Neuronal stem cell (in vitro differentiated cells): ENCODE measurements at places on chromosomes 12 and 14.

GRCh38 chr14:63178912-63179311 is 25.3 kb upstream of the RHOJ start:
- no peak for DNase-seq

DNA sequence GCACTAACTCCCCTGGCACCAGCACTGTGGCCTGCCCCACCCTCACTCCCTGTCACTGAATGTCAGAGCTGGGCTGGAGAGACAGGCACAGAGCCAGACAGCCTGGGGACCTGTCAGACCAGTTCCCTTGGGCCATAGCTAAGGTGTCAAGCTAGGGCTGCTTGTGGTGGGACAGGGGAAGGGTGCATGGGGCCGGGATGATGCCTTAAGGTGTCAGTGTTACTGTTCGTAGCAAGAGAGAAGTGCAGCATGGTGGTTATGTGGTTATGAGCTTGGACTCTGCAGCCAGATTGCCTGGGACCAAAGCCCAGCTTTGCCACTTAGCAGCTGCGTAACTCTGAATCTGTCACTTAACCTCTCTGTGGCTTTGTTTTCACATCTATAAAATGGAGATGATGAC is 3.8 kb downstream of the RAPGEF3 start:
- DNase-seq, result no peak

DNA sequence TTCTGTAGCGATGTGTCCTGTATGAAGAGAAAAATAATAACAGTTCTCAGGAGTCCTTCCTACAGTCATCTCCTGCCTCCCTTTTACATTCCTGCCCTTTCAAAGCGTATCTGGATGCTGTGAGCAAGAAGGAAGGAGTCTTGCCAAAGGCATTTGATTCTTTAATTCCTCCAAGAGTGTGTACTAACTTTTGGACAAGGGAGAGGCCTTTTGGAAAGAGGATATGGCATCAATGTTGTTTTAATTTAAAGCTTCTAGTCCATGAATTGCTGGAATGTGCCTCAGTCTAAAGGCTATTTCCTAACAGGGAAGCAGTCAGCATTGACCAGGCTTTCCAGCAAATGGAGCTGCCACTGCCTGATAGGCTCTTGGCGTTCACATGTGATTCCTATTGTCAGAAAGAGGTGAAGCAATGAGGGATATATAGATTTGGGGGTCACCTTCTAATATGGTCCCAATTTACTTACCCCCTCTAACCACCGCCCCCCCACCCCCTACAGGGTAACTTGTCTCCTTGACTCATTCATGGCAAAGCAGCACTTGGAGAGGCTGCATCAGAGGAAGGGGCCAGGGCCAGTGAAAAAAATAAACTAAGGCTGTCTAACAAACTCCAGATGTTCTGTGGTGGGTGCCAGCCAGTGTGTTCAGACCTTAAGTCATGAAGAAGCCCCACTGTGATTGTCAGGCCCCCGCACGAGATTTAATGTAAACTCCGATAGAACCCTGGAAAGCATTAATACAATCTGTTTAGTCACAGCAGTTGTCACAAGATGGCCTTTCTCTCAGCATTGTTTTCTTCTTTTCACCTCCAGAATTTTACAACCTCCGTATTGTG is 220.3 kb downstream of the FBXL14 start:
- no peak for DNase-seq

DNA sequence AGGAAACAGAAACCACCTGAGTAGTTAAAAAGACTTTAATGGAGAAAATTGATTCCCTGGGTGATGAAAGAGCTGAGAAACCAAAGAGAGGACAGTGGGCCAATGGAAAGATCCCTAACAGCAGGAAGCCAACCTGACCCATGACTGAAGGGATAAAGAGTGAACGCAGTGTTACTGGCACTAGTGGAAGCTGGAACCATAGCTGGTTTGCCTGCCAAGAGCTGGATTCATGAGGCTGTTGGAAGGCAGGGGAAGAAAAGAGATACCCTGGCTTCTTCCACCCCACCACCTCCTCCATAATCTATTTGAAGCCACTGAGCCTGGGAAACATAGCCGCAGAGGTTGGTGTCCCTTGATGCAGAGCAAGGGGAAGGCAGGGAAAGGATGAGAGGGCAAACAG is 125.5 kb upstream of the PRKD1 start:
- DNase-seq, result no peak

DNA sequence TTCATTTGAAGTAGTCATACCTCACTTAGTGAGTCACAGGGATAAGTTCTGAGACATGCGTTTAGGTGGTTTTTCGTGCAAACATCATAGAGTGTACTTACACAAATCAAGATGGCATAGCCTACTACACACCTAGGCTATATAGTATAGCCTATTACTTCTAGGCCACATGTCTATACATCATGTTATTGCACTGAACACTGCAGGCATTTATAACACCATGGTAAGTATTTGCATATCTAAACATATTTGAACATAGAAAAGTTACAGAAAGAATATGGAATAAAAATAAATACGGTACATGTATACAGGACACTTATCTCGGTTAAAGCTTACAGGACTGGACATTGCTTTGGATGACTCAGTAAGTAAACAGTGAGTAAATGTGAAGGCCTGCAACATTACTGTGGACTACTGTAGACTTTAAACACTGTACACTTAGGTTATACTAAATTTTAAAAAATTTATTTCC is 670.6 kb downstream of the SLC16A7 start:
- DNase-seq, result no peak

- no peak for DNase-seq
These were observed 192.6 kb downstream of the SLC6A15 start for GRCh38 chr12:84719997-84720396.

- DNase-seq, result no peak
These were observed 101.1 kb upstream of the PLEKHG7 start for GRCh38 chr12:92601680-92602079.

- DNase-seq, result no peak
These were observed 12.0 kb downstream of the IGF1 start for GRCh38 chr12:102468261-102468915.

DNA sequence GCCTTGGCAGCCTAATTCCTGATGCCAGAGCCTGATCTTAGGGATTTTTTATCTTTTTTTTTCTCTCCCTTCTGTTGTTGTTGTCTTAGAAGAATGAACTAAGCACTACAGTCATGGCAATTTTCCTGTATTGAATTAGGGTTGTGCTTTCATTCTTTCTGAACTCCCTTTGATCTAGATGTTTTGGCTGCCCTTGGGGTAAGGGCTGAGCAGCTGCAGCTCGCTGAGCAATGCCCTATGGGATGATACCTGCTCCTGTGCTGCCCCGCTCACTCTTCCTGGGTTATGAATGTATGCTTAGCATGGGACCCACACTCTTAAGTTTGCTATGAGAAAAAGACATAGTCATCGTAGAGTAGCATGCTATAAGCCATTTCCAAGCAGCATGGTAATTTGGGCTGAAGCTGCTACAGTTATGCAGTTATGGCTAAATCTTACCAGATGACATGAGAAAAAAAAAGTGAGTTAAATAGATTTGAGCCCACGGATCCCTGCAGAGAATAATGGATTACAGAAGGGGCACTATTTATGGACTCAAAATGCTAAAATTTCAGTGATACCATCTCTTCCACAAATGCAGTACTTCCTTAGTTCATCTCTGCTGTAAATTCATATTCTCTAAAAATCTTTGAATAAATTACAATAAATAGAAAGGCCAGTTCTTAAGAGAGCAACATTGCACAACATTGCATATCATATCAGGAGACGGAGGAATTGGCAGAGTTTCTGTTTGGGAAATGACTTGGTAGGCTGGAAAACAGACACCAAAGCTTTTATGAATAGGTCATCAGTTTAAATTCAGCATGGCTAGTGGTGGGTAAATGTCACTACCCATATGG is 79.2 kb upstream of the PTHLH start:
- no peak for DNase-seq

DNA sequence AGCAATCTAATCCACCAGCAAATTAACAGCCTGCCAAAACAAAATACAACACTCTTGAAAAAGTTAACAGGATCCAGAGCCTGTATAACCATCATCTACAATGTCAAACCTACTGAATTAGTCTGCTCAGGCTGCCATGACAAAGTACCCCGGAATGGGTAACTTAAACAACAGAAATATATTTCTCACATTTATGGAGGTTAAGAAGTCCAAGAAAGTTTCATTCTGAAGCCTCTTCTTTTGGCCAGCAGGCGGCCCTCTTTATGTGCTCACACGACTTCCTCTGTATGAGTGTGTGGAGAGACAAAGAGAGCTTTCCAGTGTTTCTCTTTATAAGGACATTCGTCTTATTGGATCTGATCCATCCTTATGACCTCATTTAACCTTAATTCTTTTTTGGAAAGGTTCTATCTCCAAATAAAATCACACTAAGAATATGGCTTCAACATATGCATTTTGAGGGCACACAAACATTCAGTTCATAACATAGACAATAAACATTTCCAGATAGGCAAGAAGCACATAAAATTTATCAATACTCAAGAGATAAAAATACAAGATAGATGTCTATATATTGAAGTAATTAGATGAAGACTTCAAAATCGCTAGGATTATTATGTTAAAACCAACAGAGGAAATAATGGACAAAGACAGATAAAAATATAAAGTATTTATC is 5.9 kb upstream of the RERG start:
- DNase-seq, result peak; percentile 35

GRCh38 chr12:130552483-130552996 is 163.6 kb downstream of the RIMBP2 start:
- peak; percentile 32 for DNase-seq

- no peak for DNase-seq
These were observed 183.1 kb upstream of the FBXO33 start for GRCh38 chr14:39615352-39615751.

DNA sequence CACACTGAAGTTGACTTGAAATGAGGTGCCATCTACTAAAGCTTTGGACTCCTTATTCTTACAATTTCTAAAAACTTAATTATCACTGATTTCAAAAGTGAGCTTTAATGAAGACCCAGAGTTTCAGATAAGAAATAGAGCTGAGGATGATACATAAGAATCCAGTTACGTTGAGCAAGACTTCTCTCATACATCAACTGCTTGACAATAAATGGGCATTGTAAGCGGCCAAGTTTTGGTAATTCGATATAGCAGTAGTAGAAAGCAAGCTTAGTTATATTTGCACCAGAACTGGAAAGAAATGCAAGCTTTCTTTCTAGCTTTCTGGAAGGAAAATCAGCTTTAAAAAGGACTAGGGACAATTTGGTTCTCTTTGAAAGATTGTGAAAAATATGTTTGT is 1359.6 kb downstream of the FSCB start:
- no peak for DNase-seq

- no peak for DNase-seq
These were observed 29.4 kb downstream of the DCP1B start for GRCh38 chr12:1974812-1975211.

DNA sequence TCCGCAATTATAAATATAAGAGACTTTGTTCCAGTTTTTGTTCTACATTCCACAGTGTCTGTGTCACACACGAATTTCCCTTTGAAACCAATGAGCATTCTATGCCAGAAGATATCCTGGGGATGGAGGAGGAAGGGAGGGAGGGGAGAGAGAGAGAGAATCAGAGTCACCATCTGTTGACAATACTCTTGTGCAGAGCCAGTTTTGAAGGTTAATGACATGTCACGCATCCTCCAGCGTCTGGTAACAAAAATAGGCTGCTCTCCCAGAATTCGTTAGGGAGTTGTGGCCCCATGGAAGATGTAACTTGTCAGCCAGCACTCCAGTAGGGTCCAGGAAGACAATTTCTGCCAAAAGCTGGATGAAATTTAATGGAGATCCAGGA is 213.5 kb upstream of the KRR1 start:
- DNase-seq, result no peak

- no peak for DNase-seq
These were observed 639.0 kb upstream of the ATXN7L3B start for GRCh38 chr12:73898645-73899044.

GRCh38 chr12:47021298-47021697 is 58.1 kb upstream of the PCED1B start:
- peak; percentile 65 for DNase-seq

- no peak for DNase-seq
These were observed 3.5 kb upstream of the PHLDA1 start for GRCh38 chr12:76035045-76035444.

- DNase-seq, result no peak
These were observed 167.9 kb downstream of the FOXN3 start for GRCh38 chr14:89249065-89249695.

- no peak for DNase-seq
These were observed 4.9 kb downstream of the PTGER2 start for GRCh38 chr14:52318826-52319645.

DNA sequence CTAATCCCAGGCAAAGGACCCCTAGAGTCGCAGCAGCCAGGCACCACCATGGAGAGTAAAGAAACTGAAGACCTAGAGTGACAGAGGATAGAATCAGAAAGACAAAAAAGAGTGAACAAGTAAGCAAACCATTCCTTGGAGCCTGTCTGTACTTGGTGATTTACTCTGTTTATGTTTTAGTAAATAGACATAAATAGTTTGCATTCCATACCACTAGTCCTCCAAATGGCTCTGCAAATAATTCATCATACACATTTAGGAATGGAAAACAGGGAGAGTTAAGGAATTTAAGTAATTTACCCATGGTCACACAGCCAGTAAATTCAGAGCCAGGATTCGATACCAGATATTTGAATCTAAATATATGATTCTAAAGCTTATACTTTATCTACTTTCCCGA is 2.8 kb downstream of the OLR1 start:
- no peak for DNase-seq

GRCh38 chr12:71092290-71092689 is 65.5 kb downstream of the TSPAN8 start:
- DNase-seq, result no peak

- DNase-seq, result no peak
These were observed 89.9 kb downstream of the NT5DC3 start for GRCh38 chr12:103751171-103751570.

GRCh38 chr14:58476320-58476719 is 48.8 kb downstream of the KIAA0586 start:
- DNase-seq, result no peak

DNA sequence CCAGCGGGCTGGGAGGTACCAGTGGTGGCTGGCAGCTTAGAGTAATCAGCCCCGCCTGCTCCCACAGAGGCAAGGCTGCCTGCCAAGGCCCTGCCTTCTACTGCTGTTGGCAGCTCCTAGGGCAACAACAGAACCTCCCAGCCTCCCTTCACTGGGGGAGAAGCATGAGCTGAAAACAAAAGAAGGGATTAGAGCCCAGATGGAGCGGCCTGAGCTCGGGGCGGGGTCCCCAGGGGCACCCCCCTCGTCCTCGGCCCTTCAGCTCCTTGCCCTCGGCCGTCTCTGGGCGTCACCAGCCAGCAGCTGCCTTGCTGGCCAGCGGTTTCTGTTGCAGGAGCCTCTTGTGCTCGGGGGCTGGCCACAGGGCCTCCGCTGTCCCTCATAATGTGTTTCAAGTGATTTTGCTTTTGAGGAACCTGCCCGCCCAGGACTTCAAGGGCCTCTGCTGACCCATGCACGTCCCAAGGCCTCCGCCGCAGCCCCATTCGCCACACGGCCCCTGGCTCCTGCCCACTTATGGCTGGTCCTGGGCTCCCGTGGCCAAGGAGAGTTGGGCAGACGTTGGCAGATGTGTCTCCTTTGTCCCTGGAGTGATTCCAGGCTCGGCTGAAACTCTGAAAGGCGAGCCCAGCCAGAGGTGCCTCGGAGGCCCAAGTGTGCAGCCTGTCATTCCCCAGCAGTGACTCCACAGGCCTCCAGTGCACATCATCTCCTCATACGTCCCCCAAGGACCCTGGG is 49.7 kb downstream of the PSMA6 start:
- DNase-seq, result no peak
